Stimulated activated naive B cell treated with anti-CD40 and anti-IgM and Interleukin-4, amounts not matched to agents 10 μg/mL and 1 μg/mL and 100 μg/mL, for 72 hours (primary cell): ENCODE measurements at places on chromosomes 13 and 19.
A peak's percentile ranks its signal among the peaks of the same experiment; 100 is the strongest.

GRCh38 chr19:8665468-8666213, 33.0 kb downstream of the ACTL9 start:
- no peak for DNase-seq

GRCh38 chr13:71786875-71787274, 80.1 kb downstream of the DACH1 start:
- DNase-seq, result no peak

DNA sequence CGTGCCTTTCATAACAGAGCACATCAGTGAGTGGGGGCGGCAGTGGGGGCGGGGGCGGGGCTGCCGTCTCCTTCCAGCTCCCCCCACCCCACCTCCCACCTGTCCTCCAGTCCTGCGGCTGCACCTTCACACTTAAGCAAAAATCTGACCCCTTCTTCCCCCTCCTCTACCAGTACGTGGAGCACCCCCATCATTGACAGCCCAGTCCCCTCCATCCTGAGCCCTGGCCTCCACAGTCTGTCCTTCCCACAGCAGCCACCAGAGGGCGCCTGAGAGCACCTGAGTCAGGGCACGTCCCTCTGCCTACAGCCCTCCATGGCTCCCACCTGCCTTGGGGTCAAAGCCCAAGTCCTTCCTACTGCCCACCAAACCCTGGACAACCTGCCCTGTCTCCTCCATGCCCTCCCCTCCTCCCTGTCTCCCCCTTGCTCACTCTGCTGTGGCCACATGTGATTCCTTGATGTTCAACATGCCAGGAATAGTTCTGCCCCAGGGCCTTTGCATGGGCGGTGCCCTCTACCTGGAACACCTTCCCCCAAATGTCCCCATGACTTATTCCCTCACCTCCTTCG, 4.0 kb downstream of the EBI3 start:
- DNase-seq, result peak; percentile 57

GRCh38 chr19:4044990-4045465, 21.7 kb downstream of the ZBTB7A start:
- no peak for DNase-seq

- peak; percentile 21 for DNase-seq
These were observed 518 bp downstream of the TFDP1 start for GRCh38 chr13:113584870-113585671.

- DNase-seq, result no peak
These were observed 3.4 kb downstream of the IGFLR1 start for GRCh38 chr19:35738887-35739229.

DNA sequence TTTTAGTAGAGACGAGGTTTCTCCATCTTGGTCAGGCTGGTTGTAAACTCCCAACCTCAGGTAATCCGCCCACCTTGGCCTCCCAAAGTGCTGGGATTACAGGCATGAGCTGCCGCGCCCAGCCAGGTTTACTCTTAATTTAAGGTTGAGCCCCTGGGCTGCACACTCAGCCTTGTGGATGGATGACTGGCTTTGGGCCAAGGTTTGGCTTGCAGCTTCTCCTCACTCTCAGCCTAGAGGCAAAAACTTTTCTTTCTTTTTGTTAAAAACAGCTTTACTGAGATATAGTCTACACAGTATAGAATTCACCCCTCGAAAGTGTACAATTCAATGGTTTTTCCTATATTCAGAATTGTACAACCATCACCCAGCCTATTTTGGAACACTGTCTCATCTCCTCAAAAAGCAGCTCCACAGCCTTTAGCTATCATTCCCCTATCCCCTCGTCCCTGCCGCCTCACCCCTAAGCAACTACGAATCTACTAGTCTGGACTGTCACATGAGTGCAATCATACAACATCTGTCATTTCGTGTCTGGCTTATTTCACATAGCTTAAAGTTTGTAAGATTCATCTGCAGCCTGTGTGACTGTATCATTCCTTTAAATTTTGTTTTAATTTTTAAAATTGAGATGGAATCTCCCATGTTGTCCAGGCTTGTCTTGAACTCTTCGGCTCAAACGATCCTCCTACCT, 14.5 kb upstream of the TSPAN16 start:
- no peak for DNase-seq

GRCh38 chr13:33578786-33579185, 239.2 kb upstream of the RFC3 start:
- DNase-seq, result no peak

DNA sequence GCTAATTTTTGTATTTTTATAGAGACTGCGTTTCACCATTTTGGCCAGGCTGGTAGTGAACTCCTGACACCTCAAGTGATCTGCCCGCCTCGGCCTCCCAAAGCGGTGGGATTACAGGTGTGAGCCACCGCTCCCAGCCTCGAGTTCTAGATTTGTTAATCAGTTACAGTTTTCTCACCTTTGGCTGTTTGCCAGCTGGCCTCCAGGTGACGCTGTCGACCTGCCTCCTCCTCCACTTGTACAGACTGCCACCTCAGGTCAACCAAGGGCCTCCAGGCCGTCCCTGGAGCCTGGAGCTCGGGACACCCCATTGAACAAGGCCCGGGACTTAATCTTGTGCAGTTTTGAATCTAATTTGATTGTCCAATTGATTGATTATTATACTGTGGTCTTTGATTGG, 45.5 kb downstream of the IER2 start:
- DNase-seq, result peak; percentile 34

DNA sequence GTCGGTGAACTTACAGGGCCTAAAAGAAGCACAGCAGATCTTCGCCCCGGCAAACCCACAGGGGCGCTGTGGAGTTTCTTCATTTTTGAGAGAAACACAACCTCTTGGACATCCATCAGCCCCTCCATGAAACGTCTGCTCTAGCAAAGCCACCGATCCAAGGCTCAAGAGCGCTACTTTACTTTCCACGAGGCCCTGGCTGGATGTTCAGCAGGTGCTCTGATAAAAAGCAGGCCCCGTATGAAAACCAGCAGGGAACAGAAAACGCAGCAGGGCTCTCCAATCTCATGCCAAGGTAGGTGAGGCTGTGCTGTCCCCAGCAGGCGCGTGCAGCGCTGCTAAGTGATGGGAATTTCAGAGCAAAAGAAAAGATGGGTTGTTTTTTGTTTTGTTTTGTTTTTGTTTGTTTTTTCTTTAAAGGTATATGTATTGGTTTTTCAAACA, 86.7 kb downstream of the IRS2 start:
- DNase-seq, result no peak

- no peak for DNase-seq
These were observed 211.5 kb upstream of the KL start for GRCh38 chr13:32804673-32805230.

GRCh38 chr13:30847650-30848307, 58.3 kb upstream of the MEDAG start:
- DNase-seq, result no peak

GRCh38 chr19:947707-948539, 22.1 kb downstream of the ARID3A start:
- peak; percentile 98 for DNase-seq

GRCh38 chr19:35388277-35389054, 17.6 kb downstream of the GPR42 start:
- DNase-seq, result no peak

DNA sequence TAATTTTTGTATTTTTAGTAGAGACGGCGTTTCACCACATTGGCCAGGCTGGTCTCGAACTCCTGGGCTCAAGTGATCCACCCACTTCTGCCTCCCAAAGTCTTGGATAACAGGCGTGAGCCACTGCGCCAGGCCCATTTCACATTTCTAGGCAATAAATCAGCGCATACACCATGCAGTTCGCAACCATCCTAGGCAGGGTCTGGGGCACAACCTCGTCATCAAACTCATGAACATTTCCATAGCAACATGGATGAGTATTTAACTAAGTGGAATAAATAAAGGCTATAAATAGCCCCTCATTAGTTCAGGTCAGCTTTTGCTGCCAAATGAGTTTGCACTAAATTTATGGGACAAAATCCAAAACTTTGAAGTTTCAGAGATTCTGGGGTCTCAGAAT, 8.2 kb downstream of the MEIS3 start:
- DNase-seq, result no peak

GRCh38 chr13:66914155-66914554, 316.0 kb downstream of the PCDH9 start:
- DNase-seq, result no peak

- no peak for DNase-seq
These were observed 114.8 kb downstream of the LRCH1 start for GRCh38 chr13:46667687-46668281.
